ENCODE measurements at places on chromosomes 4 and X.
A peak's percentile ranks its signal among the peaks of the same experiment; 100 is the strongest.

GRCh38 chr4:134773497-134774000 is 572.0 kb upstream of the PABPC4L start:
- no peak for DNase-seq

DNA sequence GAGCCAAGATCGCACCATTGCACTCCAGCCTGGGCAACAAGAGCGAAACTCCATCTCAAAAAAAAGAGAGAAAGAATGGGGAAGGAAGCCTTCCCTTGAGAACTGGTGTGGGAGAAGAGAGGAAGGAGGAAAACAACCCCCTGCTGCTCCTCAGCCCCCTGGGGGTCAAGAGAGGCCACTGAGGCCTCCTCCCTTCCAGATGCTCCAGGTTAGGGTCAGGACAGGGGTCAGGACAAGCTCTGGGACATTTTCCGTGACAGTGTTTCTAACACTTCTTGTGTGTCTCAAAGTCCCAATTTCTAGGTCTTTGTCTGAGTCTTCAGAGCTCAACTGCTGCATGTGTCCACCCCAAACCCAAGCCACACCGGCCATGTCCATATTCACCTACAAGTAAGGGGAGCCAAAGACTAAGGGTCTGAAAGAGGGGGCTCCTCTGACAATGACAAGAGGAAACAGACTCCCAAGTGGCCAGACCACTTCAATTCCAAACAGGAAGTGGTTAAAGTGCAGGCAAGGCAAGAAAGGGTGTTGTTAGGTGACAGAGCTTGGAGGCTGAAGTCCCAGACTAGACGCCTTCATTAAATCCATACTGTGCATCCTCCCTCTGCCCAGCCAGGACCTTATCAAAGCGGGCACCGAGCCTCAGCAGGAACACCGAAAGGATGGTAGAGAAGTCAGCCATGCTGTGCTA is 8.3 kb downstream of the L1CAM start:
- DNase-seq, result no peak

- peak; percentile 87 for DNase-seq
Observed at GRCh38 chrX:52995135-52995986, 37.0 kb upstream of the FAM156A start.

DNA sequence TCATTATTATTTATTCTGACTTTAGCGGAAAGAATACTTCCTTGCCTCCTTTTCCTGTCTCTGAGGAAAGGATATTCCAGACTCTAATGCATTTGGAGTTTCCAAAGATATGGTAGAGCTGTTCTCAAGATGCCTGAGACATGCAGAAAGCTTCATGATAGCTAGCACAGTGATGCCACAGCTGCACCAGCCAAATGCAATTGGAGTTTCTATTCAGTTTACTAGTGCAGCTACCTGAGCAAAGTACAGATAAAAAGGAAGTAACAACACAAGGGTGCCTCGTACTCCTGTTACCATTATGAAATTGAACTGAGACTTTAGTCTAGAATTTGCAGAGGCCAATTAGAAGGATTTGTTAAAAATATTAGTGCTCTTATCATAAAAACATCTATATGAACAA is 57.5 kb upstream of the PARM1 start:
- no peak for DNase-seq

DNA sequence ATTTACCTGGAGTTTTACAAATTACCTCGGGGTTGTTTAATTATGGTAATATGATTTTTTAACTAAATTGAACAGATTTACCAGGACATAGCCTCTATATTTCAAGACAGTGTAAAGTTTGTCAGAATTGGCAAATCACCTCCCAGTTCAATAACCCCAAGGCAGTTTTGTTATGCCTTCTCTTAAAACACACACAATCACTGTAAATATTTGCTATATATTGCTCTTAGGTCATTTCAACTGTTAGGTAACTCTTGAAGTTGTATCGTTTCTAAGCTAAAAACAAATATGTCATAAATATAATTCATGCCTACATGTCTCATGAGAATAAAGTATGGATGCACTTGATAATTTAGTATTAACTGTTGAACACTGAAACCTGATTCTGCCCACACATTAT is 24.1 kb downstream of the PDLIM5 start:
- DNase-seq, result no peak

GRCh38 chr4:102819588-102820365 is 7.6 kb downstream of the UBE2D3 start:
- no peak for DNase-seq

DNA sequence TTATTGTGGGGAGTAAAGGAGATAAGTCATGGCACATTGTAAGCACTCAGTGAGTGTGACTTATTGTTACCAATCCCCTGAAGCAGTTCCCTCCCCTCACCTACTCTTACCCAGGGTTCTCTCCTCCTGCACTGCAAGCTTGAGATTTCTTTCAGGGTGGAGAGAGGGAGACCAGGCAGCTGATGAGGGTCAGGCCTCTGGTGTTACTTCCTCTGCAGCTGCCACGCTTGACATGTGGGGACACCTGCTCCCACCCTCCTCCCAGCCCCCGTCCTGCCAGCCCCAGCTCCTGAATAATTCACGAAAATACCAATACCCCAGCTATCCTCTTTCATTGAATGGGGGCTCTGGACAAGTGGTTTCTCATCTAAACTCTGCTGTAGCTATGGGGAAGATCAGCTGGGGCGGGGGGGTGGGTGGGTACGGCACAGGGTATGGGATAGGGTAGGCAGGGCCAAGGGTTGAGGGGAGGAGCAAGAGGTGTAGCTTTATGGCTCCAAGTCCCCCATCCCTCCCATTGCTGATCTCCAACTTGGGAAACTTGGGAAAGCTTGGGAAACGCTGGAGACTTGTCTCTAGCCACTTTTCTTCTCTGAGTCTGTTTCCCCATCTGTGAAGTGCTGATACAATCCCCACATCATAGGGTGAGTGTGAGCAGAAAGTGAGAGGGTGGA is 148.5 kb upstream of the PJA1 start:
- no peak for DNase-seq

DNA sequence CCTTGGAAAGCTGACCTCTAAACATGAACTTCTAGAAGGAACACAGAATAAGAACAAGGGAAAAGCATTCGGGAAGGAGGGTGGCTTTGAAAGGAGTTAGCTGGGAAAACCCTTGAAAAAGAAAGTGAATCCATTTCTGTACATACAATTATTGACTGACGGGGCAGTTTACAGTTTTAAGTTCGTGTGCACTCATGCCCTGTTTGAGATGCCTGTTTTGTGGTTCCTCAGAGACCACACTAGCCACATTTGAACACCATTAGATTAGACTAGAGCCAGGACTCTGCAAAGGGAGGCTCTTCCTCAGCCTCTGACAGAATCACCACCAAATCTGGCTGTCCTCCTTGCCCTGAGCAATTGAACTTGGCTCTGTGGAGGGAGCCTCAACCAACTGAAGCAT is 158.3 kb downstream of the PALLD start:
- DNase-seq, result no peak

- no peak for DNase-seq
Observed at GRCh38 chr4:74628852-74629620, 165.3 kb downstream of the BTC start.

DNA sequence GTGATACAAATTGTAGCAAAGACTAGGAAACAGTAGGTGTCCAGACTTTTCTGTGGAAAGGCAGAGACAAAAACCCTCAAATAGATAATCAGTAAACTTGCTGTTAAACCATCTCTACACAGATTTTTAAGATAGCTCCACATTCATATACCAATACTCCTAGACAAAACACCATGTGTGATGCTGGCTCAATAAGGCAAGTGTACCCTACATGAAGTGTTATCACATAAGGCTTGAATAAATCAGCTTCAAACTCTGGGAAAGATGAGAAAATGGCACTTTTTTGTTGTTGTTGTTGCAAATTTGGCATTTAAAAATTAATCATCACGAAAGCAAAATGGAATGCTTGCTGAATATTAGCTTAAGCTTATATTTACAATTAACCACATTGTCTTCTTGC is 45.1 kb downstream of the DRD5 start:
- DNase-seq, result no peak

DNA sequence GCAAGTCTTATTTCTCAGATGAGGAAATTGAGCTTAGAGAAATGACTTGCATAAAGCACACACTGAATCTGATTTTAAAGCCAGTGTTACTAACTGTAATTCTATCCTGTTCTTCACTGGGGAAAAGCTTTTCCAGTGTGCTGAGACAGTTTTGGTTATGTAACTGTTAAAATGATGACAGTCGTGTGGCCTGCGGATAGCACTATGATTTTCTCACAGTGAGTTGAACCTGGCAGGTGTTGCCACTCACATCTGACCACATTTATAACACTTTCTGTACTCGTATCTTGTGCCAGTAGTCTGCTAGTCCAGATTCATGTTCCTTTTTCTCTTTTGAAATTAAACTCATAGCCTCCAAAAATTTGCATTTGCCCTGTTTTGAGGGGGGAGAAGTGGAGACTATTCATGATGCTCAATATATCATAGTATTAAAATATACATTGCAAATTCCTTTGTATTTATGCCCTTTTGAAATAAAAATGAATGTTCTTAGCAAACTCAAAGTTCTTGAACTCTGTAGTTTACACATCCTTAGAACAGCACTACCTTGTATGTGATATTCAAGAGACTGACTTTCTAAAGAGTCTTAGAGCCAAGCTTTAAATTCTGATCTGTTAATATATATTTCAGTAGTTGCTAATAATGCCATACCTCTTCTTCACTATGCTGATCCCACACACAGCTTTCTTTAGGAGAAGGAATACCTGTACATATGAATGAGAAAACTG is 132.3 kb downstream of the PDLIM5 start:
- DNase-seq, result no peak

GRCh38 chrX:112223391-112223790 is 140.8 kb upstream of the TRPC5 start:
- no peak for DNase-seq

GRCh38 chrX:38678183-38678582 is 116.8 kb downstream of the TSPAN7 start:
- DNase-seq, result no peak

- DNase-seq, result no peak
Observed at GRCh38 chr4:620851-621261, 4.5 kb upstream of the PDE6B start.

GRCh38 chr4:87543835-87544461 is 14.8 kb upstream of the SPARCL1 start:
- no peak for DNase-seq

GRCh38 chr4:40455340-40455902 is 120.3 kb downstream of the CHRNA9 start:
- DNase-seq, result no peak

DNA sequence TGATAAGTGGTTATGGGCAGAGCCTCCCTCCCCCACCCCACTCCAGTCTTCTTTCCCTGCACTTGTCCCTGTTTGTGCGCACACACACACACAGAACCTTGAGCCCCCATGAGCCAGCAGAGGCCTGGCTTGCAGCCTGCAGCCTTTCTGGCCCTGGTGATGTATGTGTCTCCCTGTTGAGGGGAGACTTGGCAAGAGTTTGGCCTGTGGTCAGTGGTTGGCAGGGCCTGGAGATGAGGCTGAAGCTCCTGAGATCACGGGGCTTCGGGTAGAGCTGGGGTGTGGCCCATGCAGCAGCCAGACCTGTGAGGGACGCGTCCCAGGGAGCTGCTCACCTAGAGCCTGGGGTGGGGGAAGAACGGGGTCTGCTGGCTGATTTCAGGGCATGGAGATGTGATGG is 2.3 kb downstream of the GPR173 start:
- DNase-seq, result no peak

DNA sequence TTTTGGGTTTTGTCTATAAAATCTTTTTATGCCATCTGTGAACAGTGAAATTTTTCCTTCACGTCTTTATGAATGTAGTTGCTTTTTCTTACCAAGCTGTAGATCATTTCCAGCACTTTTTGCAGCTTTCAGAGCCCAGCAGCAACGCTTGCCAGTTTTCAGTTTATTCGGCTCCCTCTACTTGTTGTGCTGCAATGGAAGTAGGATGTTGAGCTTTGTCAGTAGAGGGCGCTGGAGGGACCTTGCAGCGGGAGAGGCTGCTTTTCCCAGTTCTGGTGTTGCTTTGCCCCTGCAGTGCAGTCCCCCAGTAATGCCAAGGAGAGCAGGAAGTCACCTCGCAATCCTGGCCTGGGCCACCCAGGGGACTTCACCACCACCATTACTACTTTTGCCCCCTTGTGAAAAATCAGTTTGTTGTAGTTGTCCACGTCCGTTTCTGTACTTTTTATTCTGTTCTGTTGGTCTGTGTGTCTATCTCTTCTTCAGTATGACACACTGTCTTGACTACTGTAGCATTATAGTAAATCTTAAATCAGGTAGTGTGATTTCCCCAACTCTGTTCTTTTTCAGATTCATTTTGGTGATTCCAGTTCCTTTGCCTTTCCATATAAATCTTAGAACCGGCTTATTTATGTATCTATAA is 21.8 kb downstream of the CMC4 start:
- no peak for DNase-seq

DNA sequence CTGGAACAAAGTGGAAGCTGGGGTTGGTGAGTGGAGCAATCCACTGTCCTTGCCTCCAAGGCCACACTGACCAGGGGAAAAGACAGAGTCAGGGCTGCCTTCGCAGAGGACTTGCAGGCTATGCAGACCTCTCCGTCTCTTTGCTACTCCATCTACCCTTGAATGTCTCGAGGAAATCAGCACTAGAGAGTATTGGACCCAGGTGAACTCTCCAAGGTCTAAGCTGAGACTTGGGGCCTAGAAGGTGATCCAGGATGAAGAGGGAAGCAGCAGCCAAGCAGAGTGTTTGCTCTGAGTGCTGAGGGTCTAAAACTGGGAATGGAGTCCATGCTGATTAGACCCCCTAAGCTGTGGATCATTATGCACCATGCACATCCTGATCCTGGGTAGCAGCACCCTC is 54.5 kb downstream of the ANXA3 start:
- no peak for DNase-seq

GRCh38 chr4:39528061-39528465 is 824 bp upstream of the UGDH start:
- DNase-seq, result no peak

DNA sequence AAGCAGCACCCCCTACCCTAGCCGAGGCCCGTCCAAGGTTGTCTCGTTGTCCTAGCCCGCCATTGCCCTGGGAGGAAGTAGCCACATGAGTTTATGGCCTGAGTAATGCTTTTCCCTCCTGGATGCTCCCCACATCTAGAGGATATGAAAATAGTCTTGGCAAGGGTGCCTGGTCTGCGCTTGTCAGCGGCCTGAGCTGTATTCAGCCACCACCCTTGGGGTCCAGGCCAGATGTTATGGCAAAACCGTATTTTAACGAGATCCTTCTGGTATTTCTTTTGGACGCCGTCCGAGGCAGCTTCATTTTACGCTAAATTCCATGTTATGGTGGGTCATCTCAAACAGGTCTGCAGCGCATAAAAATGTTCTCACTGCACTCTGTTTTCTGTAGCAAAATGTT is 89.3 kb downstream of the GPR143 start:
- DNase-seq, result no peak

- DNase-seq, result no peak
Observed at GRCh38 chr4:6682862-6683590, 10.7 kb upstream of the S100P start.

DNA sequence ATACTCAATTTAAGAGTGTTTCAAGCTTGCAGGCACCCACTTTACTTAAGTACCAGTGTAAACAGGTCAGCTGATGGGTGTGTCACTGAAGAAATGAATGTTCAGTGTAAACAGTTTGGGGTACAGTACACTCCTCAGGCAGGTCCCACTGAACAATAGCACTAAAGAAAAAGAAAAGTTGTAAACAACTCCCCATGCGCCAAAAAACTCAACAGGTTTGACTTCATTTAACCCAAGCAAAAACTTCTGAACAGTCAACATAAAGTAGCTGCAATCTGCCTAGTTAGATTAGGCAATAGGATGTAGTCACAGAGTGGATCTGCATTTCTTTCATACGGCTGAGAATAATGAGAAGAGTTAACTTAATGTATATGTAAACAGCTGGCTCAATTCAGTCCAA is 93.2 kb downstream of the FAM13A start:
- no peak for DNase-seq

- DNase-seq, result no peak
Observed at GRCh38 chrX:97065066-97065465, 181.4 kb downstream of the RPA4 start.
